ENCODE measurements at places on chromosomes 4 and X.

- no peak for DNase-seq
These were observed 316.3 kb downstream of the CAMK2D start for GRCh38 chr4:113445286-113445685.

GRCh38 chr4:68803013-68803412 is 12.8 kb upstream of the UGT2B10 start:
- no peak for DNase-seq

DNA sequence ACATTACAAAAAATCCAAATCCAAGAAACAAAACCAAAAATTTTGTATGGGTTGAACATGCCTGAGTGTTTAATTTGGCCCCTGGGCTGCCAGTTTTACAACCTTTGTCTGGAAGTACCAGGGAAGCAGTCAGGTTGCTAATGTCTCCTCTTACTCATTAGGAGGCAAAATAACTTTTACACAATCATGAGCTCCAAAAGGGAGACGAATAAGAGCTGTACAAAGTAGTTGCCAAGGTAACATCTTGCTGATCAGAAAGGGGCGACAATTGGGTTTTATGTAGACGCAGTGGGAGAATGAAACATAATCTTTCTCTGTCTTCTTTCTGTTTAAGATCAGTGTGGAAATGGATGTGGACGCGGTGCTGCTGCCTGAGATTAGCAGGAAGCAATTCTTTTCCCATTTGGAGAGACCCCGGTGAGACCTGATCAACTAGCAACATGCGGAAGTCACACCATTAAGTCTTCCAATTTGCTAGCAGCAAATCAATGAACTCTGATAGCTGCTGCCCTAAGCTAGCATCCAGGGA is 90.7 kb upstream of the IGFBP7 start:
- no peak for DNase-seq

DNA sequence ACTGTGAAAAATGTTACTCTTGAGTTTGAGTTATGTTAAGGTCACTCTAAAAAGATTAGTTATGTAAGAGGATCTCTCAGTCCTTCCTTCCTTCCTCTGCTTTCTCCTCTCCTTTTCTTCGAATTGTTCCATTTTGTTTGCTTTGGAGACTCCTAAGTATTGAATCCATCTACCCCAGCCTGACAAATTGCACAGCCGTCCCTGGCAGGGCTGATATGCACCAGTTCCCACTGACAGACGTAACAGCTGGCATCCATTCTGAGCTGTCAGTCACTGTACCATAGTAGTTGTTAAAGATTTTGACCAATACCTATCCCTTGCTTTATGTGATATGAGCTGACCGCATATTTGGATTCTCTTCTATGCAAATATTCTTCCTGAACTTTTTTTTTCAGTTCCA is 210.7 kb upstream of the IGFBP7 start:
- DNase-seq: no peak

GRCh38 chrX:84340968-84341367 is 153.0 kb upstream of the RPS6KA6 start:
- DNase-seq: no peak

- no peak for DNase-seq
These were observed 392.0 kb downstream of the MAPK10 start for GRCh38 chr4:85967872-85968271.

- DNase-seq: no peak
These were observed 254.6 kb downstream of the STIM2 start for GRCh38 chr4:27115221-27115620.

DNA sequence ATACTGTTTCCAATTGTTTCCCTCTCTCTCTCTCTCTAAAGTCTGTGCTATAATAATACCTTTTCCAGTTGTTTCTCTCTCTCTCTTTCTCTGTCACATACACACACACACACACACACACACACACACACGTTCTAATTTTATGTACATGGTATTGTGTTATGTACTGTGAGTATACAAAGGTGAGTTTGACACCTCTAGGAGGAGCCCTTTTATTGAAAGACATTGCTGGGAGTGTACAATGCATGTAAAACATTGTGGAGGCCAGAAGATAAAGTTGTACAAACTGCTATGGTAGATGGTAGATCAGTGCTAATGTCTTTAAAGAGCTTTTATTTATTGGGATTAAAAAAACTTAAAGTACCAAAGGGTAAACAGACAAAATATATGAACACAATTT is 53.6 kb downstream of the BLTP1 start:
- DNase-seq: no peak

DNA sequence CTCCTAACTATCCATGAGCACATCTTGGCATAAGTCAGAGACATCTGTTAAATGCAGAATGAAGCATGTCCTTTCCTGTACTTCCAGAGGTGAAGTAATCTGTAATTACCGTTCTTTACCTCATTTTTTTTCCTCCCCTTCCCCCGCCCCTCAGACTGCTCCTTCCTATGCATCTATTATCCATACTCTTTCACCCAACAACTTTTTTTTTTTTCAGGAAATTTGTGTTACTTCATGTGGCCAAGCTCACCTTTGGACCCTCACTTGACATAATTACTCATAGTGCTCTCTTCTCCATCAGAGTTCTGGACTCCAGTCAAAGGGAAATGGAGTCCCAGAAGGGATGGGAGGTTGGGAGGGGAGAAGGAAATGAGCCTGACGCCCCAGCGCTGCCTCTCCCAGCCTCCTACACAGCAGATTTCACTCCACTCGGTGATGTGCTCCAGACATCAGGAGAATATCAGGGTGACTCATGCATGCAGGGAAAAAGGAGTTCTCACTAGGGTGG is 568.8 kb downstream of the STIM2 start:
- no peak for DNase-seq

- DNase-seq: no peak
These were observed 123.0 kb downstream of the ENPP6 start for GRCh38 chr4:184094532-184095159.

DNA sequence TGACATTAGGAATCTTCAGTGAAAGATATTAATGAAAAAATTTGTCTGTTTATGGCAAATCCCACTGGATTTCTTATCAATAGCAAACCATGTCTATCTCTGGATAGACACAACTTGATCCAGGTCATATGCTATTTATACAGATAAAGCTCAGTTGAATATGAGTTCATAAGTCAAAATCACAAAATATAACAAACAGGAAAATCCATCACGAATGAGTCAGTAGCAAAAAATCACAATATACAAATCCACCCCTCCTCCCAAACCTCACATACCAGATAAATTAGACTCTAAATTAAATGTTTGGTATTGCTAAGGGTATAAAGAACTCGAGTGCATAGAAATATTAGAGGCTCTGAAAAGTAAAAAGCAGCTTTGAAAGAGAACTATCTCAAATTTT is 420.5 kb downstream of the TLL1 start:
- DNase-seq: no peak
